Neuronal stem cell (in vitro differentiated cells): ENCODE measurements at places on chromosomes 11 and 22.

- no peak for DNase-seq
These were observed 23.9 kb downstream of the RTN4RL2 start for GRCh38 chr11:57484141-57484710.

GRCh38 chr22:49099089-49099488 is 728.6 kb downstream of the BRD1 start:
- DNase-seq = no peak

DNA sequence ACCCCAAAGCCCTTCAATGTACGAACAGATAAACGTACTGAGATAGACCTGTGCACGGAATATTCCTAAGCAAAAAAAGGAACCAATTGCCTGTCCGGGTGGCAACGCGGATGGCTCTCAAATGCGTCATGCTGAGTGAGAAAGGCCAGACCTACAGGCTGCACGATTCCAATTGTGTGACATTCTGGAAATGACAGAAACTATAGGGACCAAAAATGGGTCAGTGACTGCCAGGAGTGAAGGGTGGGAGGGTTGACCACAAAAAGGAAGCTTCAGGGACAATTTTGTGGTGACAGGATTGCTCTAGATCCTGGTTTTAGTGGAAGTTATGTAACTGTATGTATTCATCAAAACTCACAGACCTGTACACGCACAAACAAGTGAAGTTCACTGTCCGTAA is 24.0 kb upstream of the SYT8 start:
- DNase-seq = no peak

- no peak for DNase-seq
These were observed 12.3 kb downstream of the TSKU start for GRCh38 chr11:76795290-76795935.

- peak; percentile 47 for DNase-seq
These were observed 57.5 kb downstream of the BTG4 start for GRCh38 chr11:111454561-111455192.

- no peak for DNase-seq
These were observed 45.5 kb upstream of the CRYBB3 start for GRCh38 chr22:25153961-25154666.

DNA sequence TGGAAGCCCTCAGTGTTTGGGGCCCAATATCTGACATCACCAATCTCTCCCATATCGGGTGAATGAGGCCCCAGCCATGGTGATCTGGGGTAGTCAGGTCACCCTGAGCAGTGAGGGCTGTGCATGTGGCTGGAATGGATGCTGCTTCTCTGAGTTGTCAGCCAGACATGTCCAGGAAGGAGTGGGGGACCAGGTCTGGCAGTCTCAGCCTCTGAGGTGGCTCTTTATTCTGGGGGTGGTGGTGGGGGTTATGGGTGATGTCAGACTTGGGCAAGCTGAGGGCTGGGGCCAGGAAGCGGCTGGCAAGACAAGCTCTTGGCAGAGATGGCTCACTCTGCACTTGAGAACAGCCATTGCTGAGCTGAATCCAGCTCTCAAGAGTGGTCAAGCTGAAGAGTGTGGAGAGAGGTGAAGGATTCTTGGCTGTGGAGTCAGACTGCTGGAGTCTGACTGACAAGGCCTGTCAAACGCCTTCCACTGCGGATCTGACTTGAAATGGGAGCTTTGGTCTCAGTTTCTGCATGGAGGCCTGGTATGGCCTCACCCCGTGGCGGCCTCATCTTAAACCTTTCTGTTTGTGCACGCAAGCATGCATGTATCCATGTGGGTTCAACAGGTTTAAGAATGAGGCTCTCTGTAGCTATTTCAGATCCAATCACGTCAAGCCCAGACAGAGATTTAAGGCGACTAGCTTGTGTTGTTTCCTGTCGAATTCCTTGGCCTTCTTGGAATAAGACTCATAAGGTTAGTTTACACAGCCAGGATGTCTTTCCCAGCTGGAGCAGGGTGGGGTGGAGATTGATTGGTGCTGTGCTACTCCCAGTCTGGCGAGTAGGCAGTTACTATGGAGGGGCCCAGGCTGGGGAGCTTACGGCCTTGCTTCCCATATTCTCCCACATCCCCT is 83.9 kb upstream of the TIMP3 start:
- DNase-seq = no peak

DNA sequence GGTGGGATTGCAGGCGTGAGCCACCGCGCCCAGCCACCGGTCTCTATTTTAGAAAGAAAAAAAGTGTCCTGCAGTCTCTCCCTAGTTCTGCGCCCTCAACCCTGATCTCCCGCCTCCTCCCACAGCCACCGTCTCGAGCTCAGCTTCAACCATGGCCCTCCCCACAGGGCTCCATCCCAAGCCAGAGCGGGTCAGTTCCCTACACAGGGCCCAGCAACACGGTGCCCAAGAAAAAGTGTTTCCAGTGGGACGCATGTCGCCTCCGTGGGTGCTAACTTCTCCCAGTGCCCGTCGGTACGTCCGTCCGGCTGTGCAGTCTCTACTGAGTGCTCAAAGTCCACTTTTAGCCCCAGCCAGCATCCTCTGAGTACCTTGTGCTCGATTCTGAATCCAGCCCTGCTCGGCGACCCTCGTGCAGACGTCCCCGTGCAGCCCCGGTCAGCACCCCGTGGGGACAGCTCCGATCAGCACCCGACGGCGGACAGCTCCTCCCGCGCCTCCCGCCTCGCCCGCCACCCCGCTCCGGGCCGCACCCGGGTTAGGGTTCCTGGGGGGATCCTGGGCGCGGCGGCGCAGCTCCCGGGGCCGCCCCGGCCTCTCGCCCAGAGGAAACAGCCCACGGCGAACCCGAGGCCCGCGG is 657 bp upstream of the MAPK8IP2 start:
- peak; percentile 67 for DNase-seq

- DNase-seq = no peak
These were observed 157.0 kb downstream of the LUZP2 start for GRCh38 chr11:24653901-24654300.

- no peak for DNase-seq
These were observed 48.9 kb downstream of the ST14 start for GRCh38 chr11:130208241-130209127.

GRCh38 chr11:12799334-12799835 is 125.2 kb downstream of the TEAD1 start:
- no peak for DNase-seq

DNA sequence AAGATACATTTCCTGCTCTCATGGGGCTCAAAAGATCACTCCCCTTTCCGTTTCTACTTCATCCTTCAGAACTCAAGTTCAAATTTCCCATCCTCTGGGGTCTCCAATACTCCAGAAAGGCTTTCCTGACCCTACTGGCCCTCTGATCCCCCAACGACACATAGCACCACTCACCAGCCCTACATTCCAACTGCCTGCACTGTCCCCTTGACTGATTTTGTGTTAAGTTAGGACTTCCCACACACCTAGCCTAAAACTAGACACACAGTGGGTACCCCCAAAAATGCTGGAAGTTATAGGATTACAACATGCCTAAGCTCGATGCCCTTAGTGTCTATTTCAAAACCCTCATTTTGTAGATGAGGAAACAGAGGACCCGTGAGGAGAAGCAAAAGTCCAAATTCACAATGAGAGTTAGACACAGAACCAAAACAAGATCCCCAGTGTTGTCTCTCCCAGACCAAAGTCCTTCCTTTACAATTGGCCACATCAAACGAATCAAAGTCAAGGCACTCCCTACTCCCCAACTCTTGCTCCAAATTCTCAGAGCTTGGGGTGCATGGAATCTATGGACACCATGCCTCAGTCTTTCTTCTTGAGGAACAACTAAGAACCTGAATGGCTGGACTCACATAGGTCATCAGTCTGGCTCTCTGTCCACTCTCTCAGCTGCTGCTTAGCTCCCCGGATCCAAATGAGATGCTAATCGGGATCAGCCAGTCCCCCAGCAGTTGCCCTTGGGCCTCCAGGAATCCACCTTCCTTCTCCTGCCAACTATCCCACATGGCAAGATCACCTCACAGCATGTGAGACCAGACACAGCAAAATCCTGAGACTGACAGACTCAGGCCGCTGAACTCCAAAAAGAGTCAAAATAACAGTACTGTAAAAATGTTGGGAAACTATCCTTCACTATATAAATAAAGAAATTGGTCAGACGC is 1.7 kb downstream of the CLPB start:
- no peak for DNase-seq

- no peak for DNase-seq
These were observed 279.3 kb upstream of the B3GAT1 start for GRCh38 chr11:134691295-134691873.

DNA sequence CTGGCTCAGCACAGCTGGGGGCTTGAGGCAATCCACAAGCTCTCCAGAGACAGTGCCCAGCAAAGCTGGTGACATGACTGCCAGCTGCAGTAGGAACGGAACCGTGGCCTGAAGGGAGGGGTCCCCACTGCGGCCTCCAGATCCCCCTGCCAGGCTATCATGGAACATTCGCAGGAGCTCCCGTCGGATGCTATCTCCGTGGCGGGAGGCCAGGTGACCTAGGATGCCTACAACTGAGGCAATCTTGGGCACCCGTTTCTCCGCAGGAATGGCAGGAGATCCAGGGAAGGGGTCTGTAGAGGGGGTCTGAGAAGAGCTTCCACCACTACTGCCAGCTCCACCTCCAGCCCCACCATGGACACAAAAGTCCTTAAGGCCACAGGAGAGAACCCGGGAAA is 2.6 kb upstream of the GANAB start:
- DNase-seq = no peak

- no peak for DNase-seq
These were observed 191.4 kb upstream of the SORL1-AS1 start for GRCh38 chr11:121644187-121644512.

GRCh38 chr11:27998552-27998951 is 109.4 kb downstream of the KIF18A start:
- DNase-seq = no peak

DNA sequence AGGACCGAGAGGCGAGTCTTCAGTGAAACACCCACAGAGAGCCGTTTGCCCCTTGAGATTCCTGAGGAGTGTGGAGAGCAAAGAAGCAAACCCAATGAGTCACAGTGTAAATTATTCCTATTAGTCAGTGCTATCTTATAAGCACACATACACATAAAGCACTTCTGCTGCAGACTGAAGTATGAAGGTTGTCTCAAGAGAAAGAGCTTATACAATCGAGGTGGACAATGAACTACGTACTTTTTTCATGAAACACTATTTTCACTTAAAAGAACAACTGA is 37.3 kb downstream of the GALNT18 start:
- no peak for DNase-seq
